ENCODE measurements at places on chromosomes 1 and 21. TPM values are rescaled to one million over a fixed set of nuclear protein-coding genes. Genes with fewer than 3 reads are reported as not detected.

DNA sequence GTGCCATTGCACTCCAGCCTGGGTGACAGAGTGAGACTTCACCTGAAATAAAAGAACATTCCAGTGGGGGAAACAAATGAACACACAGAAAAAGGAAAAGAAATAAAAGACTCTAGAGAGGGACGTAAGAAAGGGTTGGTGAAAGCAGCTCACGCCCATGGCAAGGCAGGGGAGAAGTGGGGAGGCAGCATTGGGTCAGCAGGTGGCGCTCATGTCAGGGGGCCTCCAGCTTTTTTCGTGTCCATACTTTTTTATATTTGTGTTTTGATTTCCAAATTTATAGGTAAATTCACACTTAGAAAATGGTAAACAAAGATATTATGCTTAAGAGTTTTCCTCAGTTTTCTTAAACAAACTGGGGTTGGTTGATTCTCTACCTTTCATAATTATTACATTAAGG is 45.5 kb downstream of the VPS13D start:
- DNase-seq = peak; percentile 62

- peak; percentile 71 for DNase-seq
Observed at GRCh38 chr1:180954005-180954800, 41.5 kb downstream of the KIAA1614 start.

DNA sequence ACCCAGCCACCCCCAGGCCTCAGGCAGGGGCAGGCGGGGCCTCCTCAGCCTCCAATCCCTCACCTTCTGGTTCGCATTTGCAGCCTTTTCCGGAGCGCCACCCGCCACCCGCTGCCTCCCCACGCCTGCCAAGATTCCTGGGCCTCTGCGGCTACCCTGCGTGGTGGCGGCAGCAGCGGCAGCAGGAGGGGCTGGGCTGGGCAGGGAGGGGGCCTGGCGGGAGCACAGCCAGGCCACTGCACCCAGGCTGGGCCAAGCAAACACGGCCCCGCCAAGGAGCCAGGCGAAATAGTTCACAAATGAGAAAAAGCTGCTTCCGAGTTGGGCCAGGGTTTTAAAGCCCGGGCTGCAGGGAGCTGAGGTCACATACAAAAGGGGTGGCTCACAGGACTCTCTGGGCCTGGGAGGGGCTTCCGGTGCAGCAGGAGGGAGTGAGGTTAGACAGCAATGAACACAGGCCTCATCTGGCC is 9.8 kb downstream of the COL8A2 start:
- peak; percentile 80 for DNase-seq

DNA sequence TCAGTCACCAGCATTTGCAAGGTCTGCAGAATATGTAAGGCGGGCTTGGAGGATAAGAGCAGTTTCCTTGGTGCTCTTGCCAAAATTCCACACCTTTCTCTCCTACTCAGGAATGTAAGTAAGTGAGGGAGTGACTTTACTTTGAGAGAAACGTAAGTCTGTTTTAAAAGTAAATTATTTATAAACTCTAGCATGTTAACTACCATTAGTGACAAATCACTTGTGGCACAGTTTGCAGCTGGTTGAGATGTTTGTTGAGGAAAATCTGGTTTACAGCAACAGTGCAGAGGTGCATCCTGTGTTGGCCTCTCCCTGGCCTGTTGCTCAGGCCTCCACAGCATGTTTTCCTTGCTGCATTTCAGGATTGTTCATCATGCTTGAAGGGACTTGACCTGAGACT is 8.5 kb downstream of the CGN start:
- DNase-seq = no peak

GRCh38 chr1:50724626-50725286 is 235.3 kb downstream of the FAF1 start:
- no peak for DNase-seq

- DNase-seq = no peak
Observed at GRCh38 chr21:35868005-35868868, 192.1 kb downstream of the SETD4 start.

DNA sequence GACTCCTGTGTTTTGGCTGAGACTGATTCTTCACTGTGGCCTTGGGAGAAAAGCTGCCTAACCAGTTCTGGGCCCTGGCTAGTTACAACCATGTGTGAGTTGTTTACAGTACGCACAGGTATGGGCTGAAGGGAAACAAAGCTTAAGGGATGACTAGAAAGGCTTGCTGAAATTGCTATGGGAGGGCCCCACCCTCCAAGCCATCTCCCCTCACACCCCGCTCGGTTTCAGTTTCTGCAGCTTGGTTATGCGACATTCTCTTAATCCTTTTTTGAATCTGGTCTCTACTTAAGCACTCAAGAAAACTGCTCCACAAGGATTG is 43.1 kb downstream of the PBX1 start:
- peak; percentile 26 for DNase-seq

DNA sequence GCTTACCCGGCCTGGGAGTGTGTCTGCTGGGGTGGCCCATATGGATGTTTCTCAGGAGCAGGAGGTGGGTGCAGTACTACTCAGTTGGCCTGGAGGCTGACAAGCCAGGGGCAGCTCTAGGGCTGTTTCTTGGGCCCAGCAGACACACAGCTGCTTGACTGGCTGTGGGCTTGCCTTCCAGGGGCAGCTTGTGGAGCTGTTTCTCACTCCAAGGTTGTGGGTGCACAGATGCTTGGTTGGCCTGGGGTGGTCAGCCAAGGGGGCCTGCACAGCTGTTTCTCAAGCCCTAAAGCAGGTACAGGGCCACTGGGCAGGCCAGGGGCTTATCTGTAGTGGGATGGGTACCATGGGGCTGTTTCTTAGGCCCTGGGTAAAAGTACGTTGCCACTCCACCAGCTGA is 1078.1 kb upstream of the ADGRL2 start:
- DNase-seq = no peak

- DNase-seq = no peak
Observed at GRCh38 chr1:70401974-70402373, 9.1 kb upstream of the CTH start.

The CFAP141 gene
- total RNA-seq = not detected
